ENCODE measurements at places on chromosomes 5 and 9.

DNA sequence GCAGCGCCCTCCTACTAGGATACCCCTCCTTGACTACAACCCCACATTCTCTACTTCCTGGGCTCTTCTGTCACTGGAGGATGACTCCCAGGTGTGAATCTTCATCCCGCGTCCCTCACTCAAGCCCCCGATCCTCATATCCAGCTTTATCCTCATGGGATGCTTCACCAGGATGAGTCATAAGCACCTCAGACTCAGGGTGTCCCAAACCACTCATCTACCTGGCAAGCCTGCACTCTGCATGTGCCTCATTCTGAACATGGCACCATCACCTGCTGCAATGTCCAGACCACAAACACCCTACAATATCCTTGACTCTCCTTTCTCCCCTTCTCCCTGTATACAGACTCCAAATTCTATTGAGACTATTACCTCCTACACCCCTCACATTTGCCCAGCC is 1.5 kb upstream of the TGFBI start:
- no peak for DNase-seq

GRCh38 chr5:175335691-175336090 is 108.3 kb downstream of the DRD1 start:
- DNase-seq: no peak

DNA sequence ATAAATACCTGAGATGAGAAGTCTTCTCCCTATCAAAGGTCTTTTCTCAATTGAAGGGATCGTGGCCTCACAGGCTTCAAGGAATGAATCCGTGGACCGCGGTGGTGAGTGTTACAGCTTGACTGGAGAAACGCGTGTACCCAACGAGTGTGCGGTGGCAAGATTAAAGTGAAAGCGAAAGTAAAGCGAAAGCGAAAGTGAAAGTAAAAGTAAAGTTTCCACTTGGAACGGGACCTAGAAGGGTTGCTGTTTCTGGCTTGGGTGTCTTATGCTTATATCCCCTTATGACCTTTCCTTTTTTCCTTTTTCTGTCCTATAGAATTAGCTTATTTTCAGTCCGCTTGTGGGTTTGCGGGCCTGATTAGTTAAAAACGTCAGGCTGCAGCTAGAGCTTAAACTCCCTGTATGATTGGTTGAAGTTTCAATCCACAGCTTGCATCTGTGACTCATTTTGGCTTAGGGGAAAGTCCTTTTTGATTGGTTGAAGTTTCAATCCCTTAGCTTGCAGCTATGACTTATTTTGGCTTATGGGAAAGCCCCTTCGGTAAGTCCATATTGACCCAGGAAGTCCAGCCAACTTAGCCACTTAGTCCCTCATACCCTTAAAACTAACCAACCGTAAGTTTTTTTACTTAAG is 924.3 kb upstream of the CDH10 start:
- DNase-seq: no peak

GRCh38 chr5:133528841-133529240 is 83.5 kb downstream of the FSTL4 start:
- no peak for DNase-seq
